ENCODE measurements at places on chromosomes 1 and 21. TPM values are rescaled to one million over a fixed set of nuclear protein-coding genes. Genes with fewer than 3 reads are reported as not detected.

The FABP3 gene
- 0.79 TPM for total RNA-seq

The OR2T3 gene
- total RNA-seq = not detected

The SPRR2E gene
- 3.7 TPM for total RNA-seq

The SNRPE gene
- 27.1 TPM for total RNA-seq

The ANKRD35 gene
- total RNA-seq = 3.7 TPM

The ATAD3C gene
- 0.26 TPM for total RNA-seq

The DNASE2B gene
- not detected for total RNA-seq

The TACSTD2 gene
- 246 TPM for total RNA-seq

The HSPA6 gene
- 1.6 TPM for total RNA-seq

The TRPM2 gene
- total RNA-seq = under 0.01 TPM

The CD34 gene
- total RNA-seq = not detected

The NMNAT2 gene
- total RNA-seq = 0.26 TPM

The GJA9 gene
- 0.26 TPM for total RNA-seq

The AVPR1B gene
- not detected for total RNA-seq

The IFI44L gene
- total RNA-seq = 0.13 TPM

The SELENBP1 gene
- total RNA-seq = 7.0 TPM

The ITLN2 gene
- not detected for total RNA-seq

Measured in bronchial epithelial cell (primary cell).